ENCODE measurements at places on chromosomes 1 and 21.

DNA sequence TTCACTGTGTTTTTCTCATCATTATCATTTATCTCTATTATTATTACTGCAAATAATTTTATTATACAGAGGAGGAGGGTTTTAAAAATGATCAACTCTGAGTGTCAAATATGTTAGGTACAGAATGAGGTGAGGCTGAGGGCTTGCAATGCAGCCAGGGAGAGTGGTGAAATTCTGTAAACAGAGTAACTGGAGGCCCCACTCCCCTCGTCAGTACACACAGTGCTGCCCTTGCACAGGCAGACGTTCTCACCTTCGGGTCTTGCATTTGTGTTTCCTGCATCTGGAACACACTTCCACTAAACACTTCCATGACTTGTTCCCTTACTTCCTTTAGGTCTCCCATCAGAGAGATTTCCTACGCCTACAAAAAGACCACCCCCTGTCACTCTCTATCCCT is 24.3 kb upstream of the COA6 start:
- DNase-seq = no peak

DNA sequence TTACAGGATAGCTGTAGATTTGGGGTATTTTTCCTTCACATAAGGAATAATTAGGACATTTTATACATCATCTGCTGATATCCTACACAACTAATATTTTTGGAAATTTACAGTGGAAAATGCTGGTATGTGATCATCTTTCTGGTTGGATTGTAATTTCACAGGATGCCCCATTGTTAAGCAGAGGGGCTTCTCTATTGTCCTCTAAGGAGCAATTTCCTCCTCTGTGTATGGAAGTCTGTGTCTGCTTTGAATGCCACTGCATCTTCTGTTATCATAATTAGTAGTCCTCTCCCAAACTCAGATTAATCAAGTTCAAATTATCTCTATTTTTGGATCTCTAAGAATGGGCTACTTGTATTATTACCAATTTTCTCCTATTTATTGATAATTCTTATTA is 988.1 kb upstream of the B3GALT2 start:
- DNase-seq = no peak

- DNase-seq = no peak
Observed at GRCh38 chr1:56189454-56189853, 389.9 kb downstream of the PLPP3 start.

DNA sequence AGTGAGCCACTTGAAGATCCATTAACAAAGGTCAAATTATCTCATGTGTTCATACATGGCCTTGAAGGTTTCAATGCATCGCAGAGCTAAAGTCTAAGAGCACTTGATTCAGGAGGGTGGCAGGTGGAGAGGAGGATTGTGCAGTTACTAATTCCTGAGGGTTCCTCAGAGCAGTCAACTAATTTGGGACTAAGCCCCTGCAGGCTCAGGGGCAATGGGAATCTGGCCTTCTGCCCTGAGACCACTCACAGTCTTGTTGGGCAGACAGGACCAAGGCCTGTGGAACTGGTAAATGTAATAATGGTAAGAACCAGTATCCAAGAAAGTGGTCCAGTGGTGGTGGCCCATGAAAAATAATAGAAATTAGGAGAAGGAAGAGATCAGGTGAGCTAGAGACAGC is 127.4 kb upstream of the HMGB4 start:
- no peak for DNase-seq

GRCh38 chr1:3072391-3073185 is 3.6 kb downstream of the PRDM16 start:
- DNase-seq = no peak

GRCh38 chr1:29385966-29386365 is 149.6 kb downstream of the PTPRU start:
- no peak for DNase-seq

DNA sequence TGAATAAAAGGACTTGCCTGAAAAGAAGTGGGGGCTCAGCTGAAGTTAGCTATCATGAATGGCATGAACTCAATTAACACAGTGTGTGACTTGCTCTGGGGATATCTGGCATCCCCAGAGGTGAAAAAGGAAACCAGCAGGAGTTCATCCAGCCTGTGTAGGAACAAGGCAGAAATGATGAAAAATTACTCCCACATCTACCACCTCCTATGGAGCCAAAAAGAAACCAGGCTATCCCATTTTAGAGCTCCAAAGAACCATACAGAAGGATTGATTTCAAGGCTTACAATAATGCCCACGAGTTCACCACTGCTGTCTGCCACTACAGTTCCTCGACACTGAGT is 25.3 kb downstream of the TP53BP2 start:
- DNase-seq = peak; percentile 34

Measured in GM23248 (cell line).